ENCODE measurements at places on chromosomes 6 and 20.

DNA sequence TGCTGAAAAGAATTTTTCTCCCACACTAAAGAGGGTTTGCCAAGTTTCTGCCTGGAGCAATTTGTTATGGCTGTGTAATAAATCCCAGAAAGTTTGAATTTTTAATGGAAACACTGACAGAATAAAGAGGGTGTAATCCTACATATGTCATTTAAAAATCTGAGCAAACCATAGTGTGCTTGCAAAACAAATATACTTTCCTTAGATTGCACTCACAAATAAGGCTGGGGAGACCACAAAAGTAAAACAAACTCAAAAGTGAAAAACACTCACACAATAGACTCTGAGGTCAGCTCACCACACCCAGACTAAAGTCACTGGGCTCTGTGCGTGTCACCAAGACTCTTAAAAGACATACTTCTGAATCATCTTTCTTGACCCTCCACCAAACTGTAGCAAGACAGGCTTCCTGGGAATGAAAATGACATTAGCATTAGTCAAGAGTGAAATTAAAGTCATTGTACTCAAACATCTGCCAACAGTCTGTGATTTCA, 4.8 kb upstream of the ATXN1 start:
- DNase-seq, result no peak

GRCh38 chr6:160396292-160396691, 48.1 kb downstream of the SLC22A3 start:
- DNase-seq, result no peak

- no peak for DNase-seq
These were observed 89.2 kb upstream of the BACH2 start for GRCh38 chr6:90385759-90386313.

DNA sequence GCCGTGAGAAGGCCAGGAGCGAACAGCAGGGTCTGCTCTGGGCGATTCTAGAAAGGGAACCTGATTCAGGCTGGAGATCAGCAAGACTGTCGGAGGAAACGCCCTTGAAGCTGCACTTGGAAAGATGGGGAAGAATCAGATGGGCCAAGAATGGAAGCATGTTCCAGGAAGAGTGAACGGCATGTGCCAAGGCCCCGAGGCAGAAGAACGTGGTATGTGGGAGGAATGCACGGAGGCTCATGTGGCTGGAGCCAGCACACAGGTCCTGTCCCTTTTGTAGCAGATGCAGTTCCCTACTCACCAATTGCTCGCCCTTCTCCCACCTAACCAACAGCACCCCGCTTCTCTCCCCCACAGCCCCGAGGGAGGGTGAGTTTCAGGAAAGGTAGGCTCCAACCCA, 180.6 kb downstream of the TFAP2C start:
- no peak for DNase-seq

GRCh38 chr6:140183881-140184280, 809.4 kb upstream of the CITED2 start:
- DNase-seq, result no peak

GRCh38 chr20:35360033-35360432, 51.7 kb downstream of the UQCC1 start:
- DNase-seq, result no peak

- no peak for DNase-seq
These were observed 1.7 kb downstream of the TAAR6 start for GRCh38 chr6:132571774-132572173.

DNA sequence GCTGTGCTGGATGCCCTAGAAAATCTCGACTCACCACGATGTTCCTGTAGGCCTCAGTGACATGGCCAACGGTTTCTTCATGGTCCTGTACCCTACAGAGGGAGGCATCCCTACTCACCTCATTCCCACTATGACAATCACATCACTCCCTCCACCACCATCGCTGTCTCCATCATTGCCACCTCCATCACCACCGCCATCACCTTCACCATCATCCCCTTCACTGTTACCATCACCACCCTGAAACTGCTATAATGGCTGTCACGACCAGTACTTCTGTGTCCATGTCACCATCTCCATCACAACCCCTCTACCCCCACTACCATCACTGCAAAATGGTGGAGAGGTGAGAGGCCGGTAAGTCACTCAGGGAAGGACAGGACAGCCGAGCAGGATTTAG, 29.8 kb upstream of the MRPS18A start:
- DNase-seq, result no peak

DNA sequence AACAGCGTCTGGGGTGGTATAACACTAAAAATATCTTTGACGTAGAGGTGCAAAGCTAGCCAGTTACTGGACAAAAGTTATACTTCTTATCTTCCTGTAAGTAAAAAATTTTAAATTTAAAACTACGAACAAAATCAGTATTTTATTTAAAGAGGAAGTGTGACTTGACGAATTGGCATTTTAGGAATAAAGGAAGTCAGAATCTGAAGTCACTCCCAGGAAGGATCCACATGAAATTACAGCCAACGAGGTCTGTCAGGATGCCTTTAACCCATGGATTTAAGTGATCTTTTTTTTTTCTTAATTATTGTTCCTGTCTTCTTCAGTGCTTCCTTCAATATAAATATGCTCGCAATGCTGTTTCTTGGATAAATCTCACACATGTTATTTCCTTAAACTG, 27.2 kb upstream of the SNX9 start:
- DNase-seq, result no peak

DNA sequence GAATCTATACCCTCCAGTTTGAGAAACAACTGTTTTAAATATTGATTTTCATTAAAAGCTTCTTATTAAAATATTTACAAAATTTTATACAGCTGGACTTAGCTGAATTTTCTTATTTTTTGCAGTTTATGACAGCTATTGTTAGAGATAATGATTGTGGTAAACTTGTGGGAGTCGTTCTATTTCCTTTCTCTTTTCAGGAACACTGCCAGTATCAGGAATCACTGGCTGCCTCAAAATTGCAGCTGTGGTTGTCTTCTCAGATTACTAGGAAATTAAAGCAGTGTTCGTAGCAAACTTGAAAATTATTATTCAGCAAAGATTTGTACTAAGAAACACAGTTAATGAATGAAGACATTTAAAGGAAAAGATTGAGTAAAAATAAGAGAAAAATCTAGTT, 311.0 kb downstream of the CENPW start:
- DNase-seq, result no peak

- DNase-seq, result no peak
These were observed 106.1 kb downstream of the CEBPB start for GRCh38 chr20:50296450-50297375.

- DNase-seq, result no peak
These were observed 174.0 kb upstream of the TSHZ2 start for GRCh38 chr20:52798124-52798523.

GRCh38 chr20:37744347-37744746, 50.5 kb downstream of the CTNNBL1 start:
- DNase-seq, result no peak

DNA sequence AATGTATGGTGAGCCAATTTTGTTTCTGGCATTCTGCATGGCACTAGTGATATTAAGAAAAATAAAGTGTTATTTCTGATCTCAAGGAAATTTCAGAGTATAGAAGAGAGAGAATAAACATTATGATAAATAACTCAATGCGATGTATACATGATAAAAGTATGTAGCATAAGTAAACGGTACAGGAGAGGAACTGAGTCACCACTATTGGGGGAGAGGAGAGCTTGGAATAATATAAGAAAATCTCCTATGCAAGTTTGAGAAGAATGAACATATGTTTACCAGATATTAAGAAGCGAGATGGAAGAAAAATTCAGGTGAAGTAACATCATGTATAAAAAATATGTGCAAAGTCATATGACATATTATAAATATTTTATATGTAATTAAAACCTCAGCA, 1230.3 kb upstream of the CITED2 start:
- no peak for DNase-seq

GRCh38 chr20:37376324-37376723, 30.4 kb downstream of the SRC start:
- DNase-seq, result no peak

DNA sequence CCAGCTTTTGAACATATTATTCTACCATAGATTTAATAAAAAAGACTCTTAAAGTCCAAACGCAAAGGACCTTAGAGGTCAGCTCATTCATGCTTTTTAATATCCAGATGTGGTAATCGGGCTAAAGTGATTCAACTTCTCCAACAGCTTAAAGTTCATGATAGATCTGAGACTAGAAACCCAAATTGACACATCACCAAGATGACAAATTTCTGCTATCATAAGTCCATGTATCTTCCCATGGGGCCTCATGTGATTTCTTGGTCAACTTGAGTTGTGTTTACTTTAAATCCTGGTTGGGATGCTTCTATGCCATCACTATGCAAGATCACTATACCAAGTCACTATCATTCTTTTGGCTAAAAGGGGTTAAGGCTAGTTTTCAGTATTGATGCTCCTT, 56.0 kb downstream of the SLC24A3 start:
- no peak for DNase-seq

DNA sequence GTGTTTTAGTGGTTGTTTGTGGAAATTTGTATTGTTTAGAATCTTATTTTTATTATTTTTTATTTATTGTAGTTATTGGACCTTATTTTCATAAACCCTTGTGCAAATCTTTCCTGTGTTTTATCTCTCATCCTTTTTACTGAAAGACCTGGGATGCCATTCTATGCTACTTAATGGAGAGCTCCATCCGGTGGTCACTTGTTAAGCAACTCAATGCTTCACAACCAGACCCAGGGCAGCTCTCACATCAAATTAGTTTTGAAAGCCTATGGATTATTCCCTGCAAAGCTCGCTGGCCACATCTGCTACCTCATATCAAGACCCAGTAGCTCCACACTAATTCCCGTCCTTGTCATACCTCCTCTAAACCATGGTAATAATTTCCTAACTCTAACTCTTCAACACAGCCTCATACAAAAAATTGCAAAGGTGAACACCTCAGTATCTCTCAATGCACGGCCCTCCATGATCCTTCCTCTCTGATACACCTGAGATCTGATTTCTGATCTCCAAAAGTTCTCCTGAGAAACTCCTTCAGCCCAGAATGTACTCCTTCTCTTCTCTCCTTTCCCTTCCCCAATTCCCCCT, 296.6 kb upstream of the MANEA start:
- no peak for DNase-seq

DNA sequence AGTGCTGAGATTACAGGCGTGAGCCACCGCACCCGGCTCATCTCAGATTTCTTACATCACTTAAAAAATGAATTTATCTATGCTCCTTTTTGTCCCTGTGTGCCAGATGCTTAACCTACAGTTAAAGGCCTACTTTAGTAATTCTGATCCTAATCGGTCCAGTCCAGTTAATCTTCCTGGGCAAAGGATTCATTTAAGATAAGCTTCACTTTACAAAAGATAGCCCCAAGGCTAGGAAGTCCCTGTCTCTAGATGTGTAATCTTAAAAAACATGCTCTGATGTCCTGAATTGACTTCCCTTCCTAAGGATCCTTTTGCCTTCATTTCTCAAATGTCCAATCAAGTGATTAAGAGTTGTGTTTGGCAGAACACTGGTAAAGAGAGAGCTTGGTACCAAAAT, 68.4 kb upstream of the IPCEF1 start:
- DNase-seq, result no peak

DNA sequence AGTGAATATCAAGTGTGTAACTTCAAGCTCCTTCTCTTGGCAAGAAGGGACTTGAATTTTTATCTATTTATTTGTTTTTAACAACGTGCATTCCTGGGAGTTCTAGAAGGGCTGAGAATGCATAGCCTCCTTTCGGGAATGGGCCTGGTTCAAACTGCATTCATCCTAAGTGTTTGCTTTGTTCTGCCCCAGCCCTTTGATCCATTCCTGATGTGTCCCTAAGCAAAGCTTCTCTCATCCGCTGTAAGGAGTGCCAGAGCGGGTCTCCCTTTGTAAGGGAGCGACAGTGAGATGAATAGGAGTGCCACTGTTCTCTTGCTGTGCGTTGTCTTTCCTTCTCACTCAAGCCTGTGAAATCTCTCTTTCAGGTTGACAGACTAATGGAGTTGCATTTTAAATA, 61.0 kb upstream of the VSTM2L start:
- no peak for DNase-seq

- DNase-seq, result peak; percentile 38
These were observed 999 bp downstream of the THBS2 start for GRCh38 chr6:169252505-169253189.

GRCh38 chr20:51221791-51222408, 199.0 kb upstream of the KCNG1 start:
- no peak for DNase-seq

GRCh38 chr6:152107973-152108372, 300.5 kb downstream of the ESR1 start:
- DNase-seq, result no peak

GRCh38 chr6:16049168-16049567, 79.7 kb upstream of the MYLIP start:
- no peak for DNase-seq

GRCh38 chr6:167287513-167288048, 3.5 kb upstream of the UNC93A start:
- no peak for DNase-seq

DNA sequence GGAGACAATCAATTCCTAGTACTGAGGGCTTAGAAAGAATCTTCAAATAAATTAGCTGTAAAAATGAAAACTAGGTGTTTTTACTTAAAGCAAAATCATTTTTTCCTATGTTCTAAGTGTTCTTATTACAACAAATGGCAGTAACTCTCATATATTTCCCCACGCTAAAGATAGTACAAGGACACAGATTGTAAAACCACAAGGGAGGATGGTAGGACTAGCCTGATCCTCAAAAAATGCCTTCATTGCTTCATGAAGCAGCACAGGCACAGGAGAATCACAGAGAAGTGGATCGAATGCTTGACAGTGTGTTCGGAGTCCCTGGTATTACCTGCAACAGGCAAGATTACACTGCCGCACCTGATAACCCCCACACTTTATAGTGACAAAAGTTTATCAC, 58.5 kb downstream of the SAMD3 start:
- no peak for DNase-seq

- no peak for DNase-seq
These were observed 31.7 kb upstream of the OSTM1 start for GRCh38 chr6:108106261-108106660.

DNA sequence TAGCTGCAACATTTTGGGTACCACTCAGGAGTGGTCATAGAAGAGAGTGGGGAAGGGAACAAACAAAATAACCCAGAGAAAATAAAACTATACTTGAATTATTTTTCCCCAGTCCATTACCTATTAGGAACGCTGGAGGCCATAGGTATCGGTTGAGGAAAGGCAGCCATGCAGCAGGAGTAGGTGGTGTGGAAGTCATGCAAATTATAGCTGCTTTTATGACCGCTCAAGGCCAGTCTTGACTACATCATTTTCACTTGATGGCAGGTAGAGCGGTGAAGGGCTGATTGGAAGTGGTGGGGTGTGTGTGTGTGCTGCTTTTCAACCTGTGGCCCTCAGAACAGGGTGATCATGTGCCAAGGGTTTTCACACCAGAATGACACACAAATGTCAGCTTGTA, 36.5 kb upstream of the KIF13A start:
- no peak for DNase-seq

- DNase-seq, result no peak
These were observed 140.7 kb downstream of the UBE3D start for GRCh38 chr6:82924799-82925535.

DNA sequence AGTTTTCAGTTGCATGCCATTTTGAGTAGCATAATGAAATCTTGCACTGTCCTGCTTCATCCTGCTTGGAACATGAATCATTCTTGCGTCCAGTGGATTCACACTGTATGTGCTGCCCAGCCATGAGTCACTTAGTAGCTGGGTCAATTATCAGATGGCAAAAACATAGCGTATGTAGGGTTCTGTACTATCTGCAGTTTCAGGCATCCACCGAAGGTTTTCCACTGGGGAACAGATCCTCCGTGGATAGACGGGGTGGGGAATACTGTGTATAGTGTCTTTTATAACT, 61.4 kb downstream of the IL22RA2 start:
- no peak for DNase-seq

Data from heart left ventricle (tissue), 16 donors.